Substantia nigra (tissue), 51 donors: ENCODE measurements at places on chromosomes 1 and 21.
A peak's percentile ranks its signal among the peaks of the same experiment; 100 is the strongest.

DNA sequence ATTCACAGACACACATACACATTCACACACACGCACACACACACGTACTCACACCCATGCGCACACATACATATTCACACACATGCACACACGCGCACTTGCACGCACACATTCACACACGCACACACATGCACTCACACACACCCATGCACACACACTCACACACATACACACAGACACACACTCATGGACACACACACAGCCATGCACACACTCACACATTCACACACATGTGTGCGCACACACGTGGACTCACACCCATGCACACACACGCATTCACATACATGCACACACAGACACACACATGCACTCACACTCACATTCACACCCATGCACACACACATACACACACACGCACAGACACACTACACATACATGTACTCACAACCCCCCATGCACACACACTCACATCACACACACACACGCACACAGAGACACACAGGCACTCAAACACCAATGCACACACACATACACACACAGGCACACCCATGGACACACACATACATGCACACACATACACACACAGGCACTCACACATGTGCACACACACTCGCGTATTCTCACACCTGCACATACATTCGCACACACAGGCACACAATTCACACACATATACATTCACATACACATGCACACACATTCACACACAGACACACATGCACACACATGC lies 589.1 kb downstream of the PTPRU start:
- DNase-seq: no peak

DNA sequence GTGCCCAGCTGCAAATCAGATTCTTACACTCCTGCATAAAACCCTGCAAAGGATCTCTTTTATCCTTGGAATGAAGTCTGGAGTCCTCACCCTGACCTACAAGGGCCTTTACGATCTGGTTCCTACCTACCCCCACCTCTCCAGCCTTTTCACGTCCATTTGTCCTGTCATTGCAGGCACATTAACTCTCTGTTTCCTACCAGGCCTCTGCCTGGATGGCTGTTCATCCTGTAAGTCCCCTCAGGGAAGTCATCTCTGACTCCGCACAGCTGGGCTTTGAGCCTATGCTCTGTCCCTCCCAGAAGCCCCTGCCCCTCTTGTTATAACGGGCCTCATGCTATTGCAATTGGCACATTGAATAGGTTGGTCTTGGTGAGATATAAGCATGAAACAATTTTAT lies 96.8 kb upstream of the USP24 start:
- no peak for DNase-seq

DNA sequence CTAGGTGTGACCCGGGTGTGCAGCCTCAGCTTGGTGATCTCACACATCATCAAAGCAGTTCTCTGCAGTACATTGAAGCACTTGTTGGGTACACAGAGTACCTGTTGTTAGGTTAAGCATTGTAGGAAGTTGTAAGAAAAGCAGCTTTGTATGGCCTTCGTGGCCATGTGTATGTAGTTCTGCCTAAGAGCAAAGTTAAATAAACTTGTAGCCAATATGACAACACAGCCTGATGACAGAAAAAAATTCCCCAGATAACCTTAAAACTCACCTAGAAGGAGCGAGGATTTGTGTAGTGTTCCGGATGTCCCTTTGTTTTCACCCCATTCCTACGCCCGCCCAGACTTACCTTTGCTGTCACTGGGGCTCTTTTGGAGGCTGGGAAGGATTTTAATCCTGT lies 48.0 kb downstream of the DISC1 start:
- DNase-seq: no peak

- DNase-seq: peak; percentile 45
Measured at GRCh38 chr1:169892927-169893644, 610 bp downstream of the SCYL3 start.

DNA sequence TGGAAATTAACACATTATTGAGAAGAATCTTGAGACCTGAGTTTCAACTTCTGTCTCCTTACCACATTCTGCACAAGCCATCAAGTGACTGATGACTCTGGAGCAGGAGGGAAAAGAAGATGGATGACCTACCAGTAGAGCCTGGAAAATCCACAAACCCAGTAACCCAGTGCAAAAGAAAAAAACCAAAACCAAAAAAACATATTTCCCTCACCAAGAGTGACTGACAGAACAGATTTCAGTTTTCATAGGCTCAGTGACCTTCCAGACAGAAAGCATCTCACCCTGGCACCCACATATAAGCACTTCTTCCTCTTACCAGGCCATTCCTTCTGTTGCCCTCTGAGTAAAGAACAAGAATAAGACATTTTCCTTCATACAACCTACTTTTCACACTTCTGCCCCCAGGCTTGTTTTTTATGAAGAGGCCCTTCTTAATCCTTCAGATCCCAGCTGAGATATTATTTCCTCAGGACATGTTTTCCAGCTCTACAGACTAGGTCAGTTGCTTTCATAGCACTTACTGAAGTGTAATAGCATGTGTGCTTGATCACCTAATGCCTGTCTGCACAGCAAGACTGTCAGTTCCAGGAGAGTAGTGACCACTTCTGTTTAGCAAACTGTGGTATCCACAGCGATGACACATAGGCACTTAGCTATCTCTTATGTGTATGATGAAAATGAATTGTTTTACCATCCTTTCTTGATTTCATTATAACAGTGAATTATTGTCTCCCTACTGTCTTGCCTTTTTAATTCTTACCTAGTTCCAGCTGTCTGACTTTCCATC lies 4.0 kb downstream of the TSACC start:
- DNase-seq: no peak

DNA sequence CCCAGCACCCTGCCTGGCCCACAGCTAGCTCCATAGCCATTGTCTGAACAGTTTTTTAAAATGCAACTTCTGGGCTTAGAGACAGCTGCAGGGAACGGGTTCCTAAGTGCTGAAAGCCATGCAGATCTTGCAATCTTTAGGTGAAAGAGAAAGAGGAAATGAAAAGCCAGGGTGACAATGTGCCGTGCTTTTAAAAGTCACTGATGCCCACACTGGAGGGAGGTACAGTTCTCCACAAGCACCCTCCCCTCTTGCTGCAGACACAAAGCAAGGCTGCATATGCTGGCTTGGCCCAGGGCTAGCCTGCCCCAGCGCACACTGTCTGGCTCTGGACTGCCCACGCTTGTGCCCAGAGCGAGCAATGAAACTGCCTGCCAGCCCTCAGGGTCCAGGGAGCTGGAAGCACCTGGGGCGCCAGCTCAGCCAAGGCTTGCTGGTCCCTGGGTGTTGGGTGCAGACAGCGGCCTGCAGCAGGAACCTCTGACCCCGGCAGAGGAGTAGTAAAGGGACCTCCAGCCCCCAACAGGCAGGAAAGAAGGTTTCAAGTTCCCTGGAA lies 70.4 kb downstream of the AJAP1 start:
- no peak for DNase-seq

GRCh38 chr1:205235951-205236350 lies 8.2 kb downstream of the TMCC2 start:
- no peak for DNase-seq

DNA sequence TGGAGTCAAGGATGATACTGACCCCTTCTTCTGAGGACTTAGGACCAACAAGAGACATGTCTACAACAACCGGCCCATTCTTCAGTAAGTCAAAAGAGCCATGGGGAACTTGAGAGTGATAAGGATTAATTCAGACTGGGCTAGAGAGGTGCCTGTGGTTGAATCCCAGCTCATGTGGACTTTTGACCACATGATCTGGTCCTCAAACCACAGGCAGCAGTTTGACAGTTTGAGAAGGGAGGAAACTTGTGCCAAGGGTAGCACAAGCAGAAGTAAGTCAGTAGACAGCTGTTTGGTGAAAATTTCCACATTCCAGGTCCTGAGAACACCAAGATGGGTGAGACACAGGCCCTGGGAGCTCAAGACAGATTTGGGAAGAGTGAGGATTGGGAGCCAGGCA lies 19.8 kb downstream of the SH3BP5L start:
- DNase-seq: no peak

GRCh38 chr21:35266546-35266945 lies 217.4 kb upstream of the RUNX1 start:
- DNase-seq: no peak

- no peak for DNase-seq
Measured at GRCh38 chr1:50103615-50104081, 5.1 kb upstream of the ELAVL4 start.

DNA sequence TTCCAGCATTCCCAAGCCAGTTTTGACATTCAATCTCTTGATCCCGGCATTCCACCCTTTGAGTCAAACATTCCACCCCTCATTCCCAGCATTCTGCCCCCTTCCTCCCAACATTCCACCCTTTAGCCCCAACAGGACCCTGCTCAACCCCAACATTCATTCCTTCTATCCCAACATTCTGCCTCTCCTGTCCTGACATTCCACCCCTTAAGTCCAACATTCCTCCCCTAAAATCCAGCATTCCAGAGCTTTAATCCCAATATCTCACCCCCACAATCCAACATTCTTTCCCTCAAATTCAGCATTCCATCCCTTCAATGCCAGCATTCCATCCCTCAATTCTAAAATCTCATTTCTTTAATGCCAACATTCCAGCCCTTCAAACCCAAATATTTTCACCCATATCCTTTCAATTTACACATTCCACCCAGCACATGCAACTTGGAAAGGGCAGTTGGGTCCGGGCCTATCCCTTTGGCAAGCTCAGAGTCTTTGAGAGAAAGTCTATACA lies 22.9 kb downstream of the DDX20 start:
- no peak for DNase-seq

GRCh38 chr1:244084763-244085162 lies 33.7 kb downstream of the ZBTB18 start:
- DNase-seq: no peak

DNA sequence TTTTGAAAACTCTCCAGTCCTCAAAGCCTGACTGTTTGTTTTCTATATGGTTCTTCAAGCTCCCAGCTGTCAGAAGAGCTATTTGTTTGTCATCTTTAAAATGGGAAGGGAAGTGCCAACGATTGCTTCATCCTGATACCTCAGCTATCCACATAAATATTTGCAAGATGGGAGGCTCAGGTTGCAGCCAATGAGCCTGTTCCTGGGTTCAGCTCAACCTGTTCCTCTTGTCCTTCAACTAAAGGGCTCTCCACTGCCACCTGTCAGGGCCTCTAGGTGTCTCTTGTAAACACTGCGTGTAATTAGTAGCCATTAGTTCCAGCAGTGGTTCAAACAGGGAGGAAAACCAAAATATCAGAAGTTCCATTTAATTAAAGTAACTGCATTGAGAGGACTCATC lies 445.1 kb downstream of the AJAP1 start:
- no peak for DNase-seq

GRCh38 chr1:54593571-54594160 lies 29.7 kb downstream of the FAM151A start:
- DNase-seq: no peak

DNA sequence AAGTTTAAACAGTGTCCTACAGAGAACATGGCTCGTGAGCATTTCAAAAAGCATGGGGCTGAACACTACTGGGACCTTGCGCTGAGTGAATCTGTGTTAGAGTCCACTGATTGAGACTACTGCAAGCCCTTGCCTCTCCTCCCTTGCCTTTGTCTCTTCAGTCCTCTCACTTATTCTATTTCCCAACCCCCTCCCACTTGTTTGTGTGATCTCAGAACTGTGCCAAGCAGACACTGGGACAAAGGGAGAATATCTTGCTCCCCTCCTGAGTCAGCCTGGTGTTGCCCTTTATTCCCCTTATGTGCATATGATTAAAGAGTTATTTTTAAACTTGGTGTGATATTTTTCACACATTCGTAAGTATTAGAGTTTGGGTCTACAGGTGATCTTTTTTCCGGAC lies 11.1 kb upstream of the RPRD2 start:
- no peak for DNase-seq

GRCh38 chr1:204863024-204863423 lies 7.6 kb upstream of the NFASC start:
- no peak for DNase-seq

- no peak for DNase-seq
Measured at GRCh38 chr21:45578176-45578801, 36.0 kb upstream of the SLC19A1 start.

DNA sequence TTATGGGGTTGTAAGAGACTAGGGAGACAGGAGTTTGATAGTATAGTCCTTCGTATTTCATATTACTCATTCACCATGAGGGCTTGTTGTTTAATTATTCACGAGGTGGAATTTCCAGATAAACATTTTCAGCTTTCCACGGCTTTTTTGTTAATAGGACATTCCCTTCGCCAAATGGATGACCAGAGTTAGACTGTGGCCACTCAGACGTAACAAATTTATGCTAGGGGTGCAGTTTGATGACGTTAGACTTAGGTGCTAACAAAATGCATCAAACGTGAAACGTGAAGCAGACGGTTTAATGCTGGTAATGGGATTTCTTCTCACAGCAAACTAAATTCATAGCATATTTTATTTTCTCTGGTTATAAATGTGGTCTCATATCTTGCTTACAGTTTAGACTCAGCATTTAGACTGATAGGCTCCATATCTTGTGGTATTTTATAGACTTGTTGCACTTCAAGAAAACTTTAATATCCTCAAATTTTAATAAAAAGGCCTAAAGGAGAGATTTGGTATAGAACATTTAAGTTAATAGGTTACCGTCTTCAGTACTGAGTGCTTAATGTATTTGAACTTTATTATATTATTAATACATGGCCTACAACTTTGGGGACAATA lies 2.3 kb downstream of the DHX9 start:
- no peak for DNase-seq

- DNase-seq: no peak
Measured at GRCh38 chr1:33099290-33100118, 18.6 kb downstream of the AZIN2 start.

- no peak for DNase-seq
Measured at GRCh38 chr21:29213513-29214385, 83.3 kb downstream of the MAP3K7CL start.

DNA sequence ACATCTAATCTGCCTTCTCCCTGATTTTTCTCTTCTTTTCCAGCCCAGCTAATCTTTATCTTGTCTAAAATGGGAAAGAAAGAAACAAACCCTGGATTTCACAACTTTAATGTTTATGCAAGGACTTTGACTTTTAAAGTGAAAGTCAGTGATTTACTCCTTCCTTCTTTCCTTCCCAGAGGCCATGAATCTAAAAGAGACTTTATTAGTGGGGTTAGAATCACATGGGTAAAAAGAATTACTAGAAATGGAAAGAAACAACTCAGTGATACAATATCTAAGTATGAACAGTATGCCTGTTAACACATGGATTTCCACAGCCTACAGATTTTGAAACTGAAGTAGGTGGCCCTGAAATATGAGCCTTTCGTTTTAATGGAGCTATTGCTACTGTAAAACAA lies 59.8 kb upstream of the KCNK2 start:
- no peak for DNase-seq
